ENCODE measurements at places on chromosomes 13 and 19.

DNA sequence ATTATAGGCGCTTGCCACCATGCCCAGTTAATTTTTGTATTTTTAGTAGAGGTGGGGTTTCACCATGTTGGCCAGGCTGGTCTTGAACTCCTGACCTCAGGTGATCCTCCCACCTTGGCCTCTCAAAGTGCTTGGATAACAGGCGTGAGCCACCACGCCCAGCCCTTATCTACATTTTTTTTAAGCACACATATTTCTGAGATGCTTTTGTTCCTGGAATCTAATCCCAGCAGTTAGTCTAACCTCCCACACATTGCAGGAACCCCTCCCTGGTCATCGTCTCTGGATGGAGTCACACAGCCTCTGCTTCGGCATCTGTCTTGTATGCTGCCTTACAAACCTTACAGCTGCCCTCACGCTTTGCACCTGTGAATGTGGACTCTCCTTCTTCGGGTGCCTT, 15.1 kb upstream of the KATNAL1 start:
- no peak for DNase-seq

- no peak for DNase-seq
Observed at GRCh38 chr13:97120346-97120745, 101.8 kb upstream of the MBNL2 start.

DNA sequence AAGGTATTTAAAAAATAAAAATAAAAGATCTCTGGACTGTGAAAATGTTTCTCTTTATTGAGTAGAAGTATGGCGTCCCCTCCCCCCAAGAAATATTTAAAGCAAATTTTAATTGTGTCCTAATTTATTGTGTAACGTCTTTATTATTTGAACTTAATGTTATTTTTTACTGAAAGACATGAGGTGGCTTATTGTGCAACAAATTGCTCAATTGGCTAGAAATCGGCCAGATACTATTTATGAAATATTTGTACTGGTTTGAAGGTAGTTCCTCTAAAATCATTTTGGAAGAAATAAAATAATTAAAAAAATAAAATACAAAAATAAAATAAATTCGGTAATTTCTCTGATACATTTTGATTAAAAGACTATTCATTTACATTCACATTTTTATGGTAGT, 162.3 kb downstream of the DACH1 start:
- DNase-seq, result no peak

DNA sequence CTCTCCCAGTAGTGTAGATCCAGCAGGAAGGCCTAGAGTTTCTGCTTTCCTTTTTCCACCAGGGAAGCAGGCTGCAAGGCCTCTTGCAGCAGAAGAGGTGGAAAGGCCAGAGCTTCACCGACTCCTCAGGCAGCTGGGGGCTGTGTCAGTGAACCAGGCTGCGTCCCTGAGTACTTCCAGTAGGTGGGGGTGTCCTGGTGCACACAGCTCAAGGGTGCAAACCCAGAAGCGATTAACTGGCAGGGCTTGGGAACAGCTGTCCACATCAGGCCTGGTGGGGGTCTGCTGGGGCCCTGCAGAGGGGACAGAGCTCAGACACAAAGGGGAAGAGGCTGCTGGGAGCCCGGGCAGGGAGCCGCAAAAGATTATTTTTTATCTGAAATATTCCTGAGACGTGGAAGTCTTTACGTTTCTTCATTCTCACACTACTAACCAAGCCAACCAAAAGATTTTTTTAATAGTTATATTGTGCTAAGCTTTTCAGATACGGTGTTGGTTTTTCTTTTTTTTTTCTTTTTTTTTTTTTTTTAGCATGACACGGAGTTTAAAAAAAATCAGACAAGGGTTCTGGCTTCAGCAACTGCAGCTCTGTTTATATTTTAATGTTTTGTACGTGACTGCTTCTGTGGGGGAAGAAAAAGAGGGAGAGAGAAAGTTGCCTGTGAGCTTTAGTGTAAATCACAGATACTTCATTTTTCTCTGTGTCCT, 11.0 kb downstream of the TSHZ3 start:
- no peak for DNase-seq

- DNase-seq, result no peak
Observed at GRCh38 chr19:3642987-3643673, 16.5 kb upstream of the CACTIN start.
